Muscle of arm (tissue), 14 donors: ENCODE measurements at places on chromosomes 3 and 15. TPM values are rescaled to one million over a fixed set of nuclear protein-coding genes. Genes with fewer than 3 reads are reported as not detected.

UCN2 gene
- not detected for polyA plus RNA-seq

CSPG4 gene
- 66.9 TPM for polyA plus RNA-seq

NME9 gene
- not detected for polyA plus RNA-seq

SLC9C1 gene
- 0.85 TPM for polyA plus RNA-seq

BAHD1 gene
- 17.4 TPM for polyA plus RNA-seq

PLCB2 gene
- 36.6 TPM for polyA plus RNA-seq

ZDHHC23 gene
- 1.0 TPM for polyA plus RNA-seq

DNA sequence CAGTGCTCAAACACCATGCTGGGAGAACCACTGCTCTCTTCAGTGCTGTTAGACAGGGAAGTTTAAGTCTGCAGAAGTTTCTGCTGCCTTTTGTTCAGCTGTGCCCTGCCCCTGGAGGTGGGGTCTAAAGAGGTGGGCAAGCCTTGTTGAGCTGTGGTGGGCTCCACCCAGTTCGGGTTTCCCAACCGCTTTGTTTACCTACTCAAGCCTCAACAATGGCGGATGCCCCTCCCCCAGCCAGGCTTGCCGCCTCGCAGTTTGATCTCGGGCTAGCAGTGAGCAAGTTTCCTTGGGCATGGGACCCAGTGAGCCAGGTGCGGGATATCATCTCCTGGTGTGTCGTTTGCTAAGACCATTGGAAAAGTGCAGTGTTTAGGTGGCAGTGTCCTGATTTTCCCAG is 670.2 kb upstream of the ALCAM start:
- DNase-seq, result no peak

- no peak for DNase-seq
Measured at GRCh38 chr3:134754768-134755559, 40.1 kb upstream of the EPHB1 start.

DNA sequence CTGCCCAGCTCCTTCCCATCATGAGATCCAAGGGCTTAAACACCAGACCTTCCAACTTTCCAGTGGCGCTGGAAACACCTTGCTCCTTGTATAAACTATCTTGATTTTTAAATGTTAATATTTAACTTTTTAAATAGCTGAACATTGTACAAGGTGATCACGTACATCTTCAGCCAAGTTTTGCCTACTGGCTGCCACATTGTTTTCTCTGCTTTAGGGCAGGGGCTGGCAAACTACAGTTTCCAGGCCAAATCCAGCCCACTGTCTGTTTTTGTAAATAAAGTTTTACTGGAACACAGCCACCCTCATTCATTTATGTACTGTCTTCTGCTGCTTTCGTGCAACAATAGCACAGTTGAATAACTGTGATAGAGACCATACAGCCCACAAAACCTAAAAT is 27.6 kb upstream of the FOXP1 start:
- no peak for DNase-seq

DNA sequence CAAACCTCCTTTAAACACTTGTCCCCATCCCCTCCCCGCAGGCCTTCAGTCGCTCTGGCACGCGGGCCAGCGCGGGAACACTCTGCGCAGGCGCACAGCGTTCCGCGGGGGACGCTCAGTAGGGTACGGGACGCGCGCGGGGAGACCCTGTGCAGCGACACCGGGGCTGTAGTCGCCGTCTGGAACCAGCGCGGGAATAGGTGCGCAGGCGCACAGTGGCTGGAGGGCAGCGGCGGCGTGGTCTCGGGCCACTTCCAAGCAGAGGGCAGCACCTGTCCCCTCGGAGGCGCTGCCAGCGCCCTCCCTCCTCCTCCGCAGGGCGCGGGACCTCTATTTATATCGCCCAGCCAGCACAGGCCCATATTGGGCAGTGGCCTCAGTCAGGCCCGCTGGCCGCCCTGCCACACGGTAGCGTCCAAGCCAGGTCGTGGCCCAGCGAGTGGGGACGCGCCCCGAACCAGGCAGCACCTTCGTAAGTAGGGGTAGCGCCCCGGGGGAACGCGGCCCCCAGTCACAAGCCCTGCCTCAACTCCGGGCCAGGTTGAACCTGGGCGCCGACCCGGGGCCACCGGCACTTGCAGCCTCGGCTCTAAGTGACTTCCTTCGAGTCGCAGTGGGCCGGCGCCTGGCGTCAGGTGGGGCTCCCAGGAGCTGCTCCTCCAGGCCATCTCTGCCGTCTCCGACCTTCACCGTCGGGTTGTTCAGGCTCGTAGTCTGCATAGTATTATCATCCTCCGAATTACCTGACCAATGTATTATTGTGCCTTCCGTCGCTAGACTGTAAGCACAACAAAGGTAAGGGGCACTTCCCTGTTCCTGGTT is at the start of gene KBTBD12:
Gene KBTBD12, plus strand, starts transcription at position 118 of the 822 bp plus-strand sequence. CDS start 7,830 bp downstream, outside the sequence.
- peak; percentile 56 for DNase-seq

- no peak for DNase-seq
Measured at GRCh38 chr3:19232566-19232965, 84.3 kb downstream of the KCNH8 start.

DNA sequence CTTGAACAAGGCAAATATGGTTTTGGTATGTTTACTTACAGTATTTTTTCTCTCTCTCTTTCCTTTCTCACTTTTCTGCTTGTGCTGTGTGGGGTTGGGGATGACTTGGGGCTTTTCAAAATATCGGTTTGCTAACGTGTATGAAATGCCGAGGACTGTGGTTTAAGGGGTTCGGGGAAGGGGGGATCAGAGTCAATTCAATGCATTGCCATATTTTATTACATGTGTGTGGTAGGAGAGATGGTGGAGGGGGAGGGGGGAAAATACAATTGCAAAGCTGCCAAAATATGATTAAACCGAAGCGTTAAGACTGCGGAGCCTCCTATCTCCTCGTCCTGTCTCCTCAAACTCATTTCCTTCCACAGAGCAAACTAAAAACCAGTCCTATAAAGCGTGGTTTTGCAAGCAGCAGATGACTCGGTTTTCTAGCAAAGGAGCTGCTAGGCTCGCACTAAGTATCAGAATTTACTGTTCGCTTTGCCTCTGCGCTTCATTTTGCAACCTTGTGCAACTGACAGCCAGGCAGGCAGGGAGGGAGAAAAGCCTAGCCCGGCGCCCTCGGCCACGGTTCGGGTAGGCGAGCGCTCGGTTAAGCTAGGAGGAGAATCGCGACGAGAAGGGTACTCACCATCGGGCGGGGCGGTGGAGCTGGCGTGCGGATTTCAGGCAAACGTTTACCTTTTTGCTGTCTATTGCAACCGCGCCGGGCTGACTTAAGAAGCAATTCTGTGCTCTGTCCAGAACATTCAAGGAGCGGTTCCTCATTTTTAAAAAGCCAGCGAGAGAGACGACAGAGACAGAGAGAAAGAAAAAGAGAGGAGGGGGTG is 4.0 kb upstream of the NR2F2 start:
- DNase-seq, result no peak

- no peak for DNase-seq
Measured at GRCh38 chr3:107414325-107414964, 37.2 kb downstream of the CCDC54 start.

- DNase-seq, result no peak
Measured at GRCh38 chr3:97430601-97431000, 334.0 kb upstream of the ARL6 start.

GRCh38 chr3:8976540-8977182 is 13.4 kb upstream of the RAD18 start:
- no peak for DNase-seq
